ENCODE measurements at places on chromosomes 6 and 20. TPM values are rescaled to one million over a fixed set of nuclear protein-coding genes. Genes with fewer than 3 reads are reported as not detected.

The BTN3A1 gene
- 19.6 TPM for total RNA-seq

The HLA-DRB5 gene
- not detected for total RNA-seq

The RAD21L1 gene
- 0.07 TPM for total RNA-seq

The KIF3B gene
- 42.7 TPM for total RNA-seq

The ESR1 gene
- total RNA-seq = 0.02 TPM

The RIPK1 gene
- 18.3 TPM for total RNA-seq

The CDSN gene
- not detected for total RNA-seq

The SLC44A4 gene
- total RNA-seq = not detected

The EGFL8 gene
- total RNA-seq = 1.9 TPM

The PAX1 gene
- total RNA-seq = not detected

The DLK2 gene
- 3.0 TPM for total RNA-seq

The TSBP1 gene
- not detected for total RNA-seq

The SOD2 gene
- 160 TPM for total RNA-seq

The OR2J1 gene
- total RNA-seq = not detected

The SLC22A23 gene
- 8.2 TPM for total RNA-seq

The CRIP3 gene
- not detected for total RNA-seq

The DYNLT2 gene
- 2.8 TPM for total RNA-seq

The BEND6 gene
- 11.7 TPM for total RNA-seq

The CFAP61 gene
- 0.16 TPM for total RNA-seq

The RIMS4 gene
- total RNA-seq = 0.02 TPM

The TREML1 gene
- total RNA-seq = not detected

The WFDC12 gene
- total RNA-seq = not detected

The FAM83B gene
- total RNA-seq = not detected

The DLL1 gene
- 4.7 TPM for total RNA-seq

The TRIM31 gene
- total RNA-seq = not detected

The DTNBP1 gene
- total RNA-seq = 12.4 TPM

The MYBL2 gene
- 80.8 TPM for total RNA-seq

The OOEP gene
- not detected for total RNA-seq

The TINAG gene
- total RNA-seq = not detected

The CD93 gene
- not detected for total RNA-seq

The TASP1 gene
- 6.7 TPM for total RNA-seq

The SSTR4 gene
- not detected for total RNA-seq

The AVP gene
- not detected for total RNA-seq

The BPI gene
- not detected for total RNA-seq

The GPR63 gene
- total RNA-seq = 0.07 TPM

The FKBP1C gene
- 0.41 TPM for total RNA-seq

The PEX3 gene
- total RNA-seq = 24.7 TPM

The COL11A2 gene
- 0.79 TPM for total RNA-seq

The RCAN2 gene
- total RNA-seq = 0.22 TPM

The CCDC170 gene
- total RNA-seq = not detected

The SAPCD1 gene
- total RNA-seq = 3.0 TPM
